H4 (cell line): ENCODE measurements at places on chromosomes 4 and X.
A peak's percentile ranks its signal among the peaks of the same experiment; 100 is the strongest.

DNA sequence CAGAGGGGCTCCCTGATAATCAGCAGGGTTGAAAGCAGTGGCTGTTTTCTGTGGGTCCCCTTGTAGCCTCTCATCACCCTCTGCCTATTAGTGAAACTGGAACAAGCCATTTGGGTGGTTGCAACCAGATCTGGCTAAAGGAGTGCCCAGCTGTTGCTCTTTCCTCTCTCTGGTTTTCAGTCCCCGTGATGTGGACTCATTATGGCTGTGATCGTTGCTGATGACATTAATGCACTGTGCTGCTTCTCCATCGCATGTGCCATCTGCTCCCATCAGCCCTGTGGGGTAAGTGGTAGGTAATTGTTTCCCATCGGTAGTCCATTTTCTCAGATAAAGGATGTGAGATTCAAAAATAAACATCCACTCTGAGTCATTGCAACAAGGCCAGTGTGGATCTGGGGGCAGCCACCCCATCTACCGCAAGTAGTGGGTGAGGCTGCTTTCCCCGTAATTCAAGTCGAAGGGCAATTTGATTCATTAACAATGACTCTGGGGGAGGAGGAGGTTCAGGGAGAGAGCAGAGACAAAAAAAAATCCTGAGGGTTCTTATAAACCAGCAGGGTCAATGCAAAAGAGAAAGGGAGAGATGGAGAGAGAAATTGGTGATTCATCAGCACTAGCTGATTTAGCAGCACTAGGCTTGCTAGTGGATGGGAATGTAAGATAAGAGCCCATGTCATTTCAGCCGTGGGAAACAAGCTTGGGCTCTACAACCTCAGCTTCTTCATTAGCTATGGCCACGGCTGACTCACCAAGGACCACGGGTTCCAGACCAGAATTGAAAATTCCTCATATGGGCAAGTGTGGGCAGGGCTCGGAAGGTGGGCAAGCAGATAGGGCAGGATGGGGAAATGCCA lies 357.8 kb downstream of the MID1IP1 start:
- DNase-seq: peak; percentile 91

DNA sequence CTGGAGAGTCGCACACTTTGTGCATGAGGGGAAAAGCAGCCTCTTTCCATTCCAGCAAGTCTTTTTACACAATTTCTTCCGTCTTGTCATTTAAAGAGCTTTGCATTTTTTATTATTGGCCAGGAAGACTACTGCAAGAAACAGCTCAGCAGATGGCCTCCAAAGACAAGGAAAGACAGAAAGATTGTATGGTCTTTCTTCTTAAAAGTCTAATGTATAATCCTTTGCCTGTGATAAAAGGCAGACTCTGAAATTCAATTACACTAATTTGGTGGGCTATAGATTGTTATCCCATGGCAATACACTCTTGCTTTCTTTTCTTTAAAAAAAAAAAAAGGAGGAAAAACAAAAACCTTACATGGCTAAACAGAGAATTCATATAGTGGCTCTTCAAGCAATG lies 5.9 kb downstream of the CAPN6 start:
- DNase-seq: no peak

- DNase-seq: no peak
Observed at GRCh38 chr4:53043891-53044650, 182.0 kb downstream of the RASL11B start.

GRCh38 chrX:152913910-152914309 lies 16.0 kb downstream of the ZNF185 start:
- no peak for DNase-seq
